ENCODE measurements at places on chromosomes 11 and 22. TPM values are rescaled to one million over a fixed set of nuclear protein-coding genes. Genes with fewer than 3 reads are reported as not detected.
A peak's percentile ranks its signal among the peaks of the same experiment; 100 is the strongest.

DNA sequence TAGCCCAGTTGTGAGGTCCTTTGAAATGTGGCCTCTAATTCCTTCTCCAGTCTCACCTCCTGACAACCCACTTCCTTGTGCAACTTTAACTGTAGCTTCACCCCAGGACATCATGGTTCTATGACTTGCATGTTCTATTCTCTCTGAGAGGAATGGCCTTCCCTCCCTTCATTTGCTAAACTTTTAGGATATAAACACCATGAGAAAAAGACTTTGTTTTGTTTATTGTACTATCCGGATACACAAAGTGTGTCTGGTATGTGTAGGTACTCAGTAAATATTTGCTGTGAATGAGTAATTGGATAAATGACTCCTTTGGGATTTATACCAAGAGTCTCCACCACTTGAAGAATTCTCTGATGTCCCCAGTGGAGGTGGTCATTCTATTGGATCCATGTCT is 547.6 kb downstream of the INSC start:
- DNase-seq, result no peak

Gene OR4A16
- total RNA-seq, result not detected

GRCh38 chr22:28955817-28956216 is 72.4 kb downstream of the ZNRF3 start:
- no peak for DNase-seq

- no peak for DNase-seq
Observed at GRCh38 chr22:22025320-22026156, 43.0 kb upstream of the TOP3B start.

GRCh38 chr22:50507991-50508884 is at the start of gene NCAPH2:
NCAPH2 (plus strand) TSS chr22:50508224; CDS start chr22:50508338, 114 bp downstream.
- peak; percentile 93 for DNase-seq

DNA sequence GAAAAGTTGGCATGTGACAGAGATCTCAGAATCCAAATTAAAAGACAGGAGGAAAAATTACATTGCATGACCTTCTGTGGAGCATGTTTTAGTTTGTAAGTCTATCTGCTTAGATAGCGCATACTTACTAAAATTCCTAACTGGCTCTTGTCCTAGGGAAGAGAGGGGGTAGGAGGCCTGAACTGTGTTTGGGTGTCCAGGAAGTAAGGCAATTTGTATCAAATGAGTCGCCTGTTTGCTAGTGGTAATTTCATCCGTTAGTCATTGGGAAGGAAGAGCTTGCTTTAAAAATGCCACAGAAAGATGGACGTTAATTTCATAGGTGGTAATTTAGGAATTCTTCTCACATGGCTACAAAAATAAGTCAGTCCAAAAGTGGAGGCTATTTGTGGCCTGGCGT is 18.5 kb downstream of the GRK3 start:
- no peak for DNase-seq

Gene TMX2
- 96.5 TPM for total RNA-seq

GRCh38 chr11:7604331-7604955 is 68.9 kb downstream of the CYB5R2 start:
- no peak for DNase-seq

DNA sequence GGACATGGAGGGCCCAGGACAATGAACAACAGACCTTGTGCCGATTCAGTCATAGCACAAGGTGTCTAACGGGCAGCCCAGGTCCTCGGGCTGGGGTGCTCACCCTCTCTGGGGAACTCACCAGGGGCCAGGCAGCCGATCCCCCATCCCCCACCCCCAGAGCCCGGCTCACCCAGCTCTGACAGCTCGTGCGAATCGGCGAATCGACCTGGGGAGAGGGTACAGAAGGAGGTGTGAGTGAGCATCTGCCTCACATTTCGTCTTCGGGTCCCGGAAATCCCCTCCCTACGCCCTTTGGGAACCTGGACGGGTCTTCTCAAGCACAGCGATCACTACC is 423 bp downstream of the PEX16 start:
- no peak for DNase-seq

GRCh38 chr11:13222285-13222684 is 55.3 kb upstream of the BMAL1 start:
- peak; percentile 45 for DNase-seq

Gene TCF20
- total RNA-seq, result 59.6 TPM

Gene RBX1
- 79.8 TPM for total RNA-seq

- DNase-seq, result peak; percentile 16
Observed at GRCh38 chr11:76339221-76339620, 41.7 kb downstream of the THAP12 start.

Gene TMEM191B
- 10.1 TPM for total RNA-seq

DNA sequence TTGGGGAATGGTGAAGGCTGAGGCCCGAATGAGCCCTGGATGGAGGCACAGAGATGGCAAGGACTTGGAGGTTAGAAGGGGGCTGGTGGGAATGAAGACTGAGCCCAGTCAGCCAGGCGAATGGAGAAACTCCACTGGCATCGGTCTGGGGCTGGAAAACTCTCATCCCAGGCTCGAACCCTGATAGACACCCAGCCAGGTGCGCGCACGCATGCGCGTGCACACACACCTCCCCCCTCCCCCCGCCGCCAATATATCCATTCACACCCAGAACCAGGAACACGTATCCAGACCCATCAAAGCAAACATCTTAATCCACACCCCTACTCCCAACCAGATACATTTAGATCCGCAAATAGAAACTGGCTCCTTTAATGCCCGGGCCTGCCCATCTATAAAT is 139.3 kb downstream of the CEP164 start:
- no peak for DNase-seq

Gene PNPLA5
- not detected for total RNA-seq

Data from thyroid gland (tissue), 4 donors.